ENCODE measurements at places on chromosomes 13 and 19. TPM values are rescaled to one million over a fixed set of nuclear protein-coding genes. Genes with fewer than 3 reads are reported as not detected.

Gene ETV2
- total RNA-seq = not detected

Gene ZNF709
- 4.6 TPM for total RNA-seq

GRCh38 chr19:47049307-47049700 is 880 bp upstream of the TMEM160 start:
- DNase-seq = no peak

DNA sequence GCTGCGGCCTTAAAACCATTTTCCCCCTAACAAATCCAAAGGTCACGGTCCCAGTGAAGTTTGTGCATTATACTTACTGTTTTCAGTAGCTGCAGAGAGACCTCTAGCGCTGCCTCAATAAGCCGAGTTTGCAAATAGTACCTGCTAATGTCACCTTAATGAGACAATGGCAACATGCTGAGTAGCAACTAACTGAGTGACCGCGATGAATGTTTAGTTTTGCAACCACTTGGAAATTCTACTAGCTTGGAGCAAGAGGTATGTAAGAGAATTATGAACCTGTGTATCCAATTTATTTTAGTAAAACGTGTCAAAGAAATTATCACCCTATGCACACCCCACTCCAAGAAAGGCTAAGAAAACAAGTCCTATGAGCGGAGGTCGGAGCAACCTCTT is 1.2 kb downstream of the KPNA3 start:
- no peak for DNase-seq

- no peak for DNase-seq
Measured at GRCh38 chr19:56660381-56661107, 11.0 kb downstream of the ZNF835 start.

DNA sequence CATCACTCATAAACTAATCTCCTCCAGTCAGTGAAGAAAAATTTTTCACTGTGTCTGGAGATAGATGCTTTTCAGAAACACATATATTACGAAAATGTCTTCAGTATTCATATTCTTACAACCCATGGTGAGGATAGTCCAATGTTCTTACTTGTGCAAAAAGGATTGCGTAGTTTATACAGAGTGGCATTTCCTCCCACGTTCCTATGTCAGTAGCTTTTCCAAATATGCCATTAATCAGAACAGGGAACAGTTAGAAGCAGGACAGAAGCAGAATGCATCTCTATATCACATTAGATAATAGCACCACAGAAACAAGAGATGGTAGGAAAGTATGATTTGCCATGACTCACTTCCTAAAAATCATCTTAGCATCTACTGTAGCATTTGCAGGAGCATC is 282.9 kb downstream of the SLITRK5 start:
- no peak for DNase-seq

DNA sequence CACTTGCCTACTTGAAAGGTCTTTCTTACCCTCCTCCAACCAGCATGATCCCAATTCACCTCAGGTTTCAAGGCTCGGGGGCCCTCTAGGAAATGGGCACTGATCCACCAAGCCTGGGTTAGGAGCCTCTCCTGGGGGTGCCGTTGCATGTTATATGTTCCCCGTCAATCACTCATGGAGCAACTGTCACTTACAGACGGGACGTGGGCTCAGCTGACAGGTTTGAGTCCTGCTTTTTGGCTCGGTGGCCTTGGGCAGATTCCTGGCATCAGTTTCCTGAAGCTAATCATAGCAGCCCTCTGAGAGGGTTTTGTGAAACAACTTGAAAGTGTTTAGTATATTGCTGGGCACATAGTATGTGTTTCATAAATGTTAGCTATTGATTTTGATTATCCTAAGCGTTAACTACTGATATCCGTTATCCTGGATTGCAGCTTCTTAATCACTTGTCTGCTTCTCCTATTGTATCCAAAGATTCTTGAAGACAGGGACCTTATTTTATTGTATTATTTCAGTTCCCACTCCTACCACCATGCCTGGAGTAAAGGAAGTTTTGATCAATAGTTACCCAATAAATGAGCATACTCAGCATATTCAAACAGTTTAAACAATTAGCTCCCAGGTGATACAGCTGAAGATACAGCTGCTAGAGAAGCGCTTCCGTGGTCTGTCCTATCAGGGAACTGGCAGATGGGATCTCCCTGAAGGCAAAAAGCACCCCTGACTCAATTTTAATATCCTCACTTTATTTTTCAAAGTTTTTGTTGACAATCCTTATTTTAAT is 57.9 kb downstream of the RFC3 start:
- no peak for DNase-seq

Measured in omental fat pad (tissue), 4 donors.